ENCODE measurements at places on chromosomes 1 and 21.

- DNase-seq = no peak
Observed at GRCh38 chr21:35705888-35706287, 354.4 kb downstream of the SETD4 start.

GRCh38 chr1:219900201-219900600 is 28.2 kb downstream of the SLC30A10 start:
- DNase-seq = no peak

- no peak for DNase-seq
Observed at GRCh38 chr1:43520100-43520778, 10.4 kb upstream of the PTPRF start.

GRCh38 chr1:219352961-219353651 is 179.4 kb downstream of the LYPLAL1 start:
- DNase-seq = no peak

- no peak for DNase-seq
Observed at GRCh38 chr1:228399531-228400236, 7.0 kb downstream of the TRIM11 start.

GRCh38 chr1:147598621-147599361 is 57.5 kb downstream of the BCL9 start:
- peak; percentile 8 for DNase-seq

DNA sequence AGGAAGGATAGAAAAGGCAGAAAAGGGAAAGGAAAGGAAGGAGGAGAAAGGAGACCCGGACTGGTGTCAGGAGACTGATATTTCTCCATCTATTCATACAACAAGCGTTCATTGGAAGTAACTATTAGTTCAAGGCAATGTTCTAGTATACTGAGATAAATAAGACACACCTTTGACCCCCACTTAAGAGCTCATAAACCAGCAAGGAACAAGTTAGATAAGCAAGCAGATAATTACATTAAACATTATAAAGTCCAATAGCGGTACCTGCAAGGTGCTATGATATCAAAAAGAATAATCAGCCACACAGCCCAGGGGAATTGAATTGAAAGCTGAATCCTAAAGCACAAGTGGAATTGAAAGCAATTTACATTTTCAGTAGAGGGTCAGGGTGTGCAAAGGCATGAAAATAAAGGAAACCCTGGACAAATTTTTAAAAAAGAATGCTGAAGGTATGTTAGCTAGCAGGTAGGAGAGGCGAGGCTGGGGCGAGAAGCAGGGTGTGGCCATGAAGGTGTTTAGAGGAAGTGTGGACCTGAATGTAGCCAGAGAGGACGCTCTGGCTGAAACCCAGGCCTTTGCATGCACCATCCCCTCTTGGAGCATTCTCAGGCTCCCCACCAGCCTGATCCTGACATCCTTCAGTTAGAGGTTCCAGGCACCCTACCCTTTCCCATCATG is 200.0 kb downstream of the SETD4 start:
- no peak for DNase-seq

GRCh38 chr1:187096689-187097088 is 267.9 kb downstream of the PLA2G4A start:
- no peak for DNase-seq

GRCh38 chr1:215786997-215787396 is 219.9 kb downstream of the KCTD3 start:
- DNase-seq = no peak

DNA sequence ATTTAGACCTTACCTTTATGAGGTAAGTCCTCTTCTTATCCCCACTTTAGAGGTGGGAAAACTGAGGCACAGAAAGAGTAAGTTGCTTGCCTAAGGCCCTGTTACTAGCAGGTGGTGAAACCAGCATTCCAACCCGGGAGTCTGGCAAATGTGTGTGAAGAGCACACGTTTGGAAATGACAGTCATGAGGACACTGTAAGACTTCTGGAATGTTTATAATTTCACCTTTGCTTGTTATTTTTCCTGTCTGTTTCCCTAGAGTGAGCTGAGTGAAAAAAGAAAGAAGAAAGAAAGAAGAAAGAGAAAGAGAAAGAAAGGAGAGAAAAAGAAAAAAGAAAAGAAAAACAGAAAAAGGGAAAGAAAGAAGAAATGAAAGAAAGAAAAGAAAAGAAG is 21.2 kb upstream of the LGALS8 start:
- no peak for DNase-seq

- DNase-seq = no peak
Observed at GRCh38 chr21:33058957-33059356, 11.0 kb upstream of the OLIG1 start.

DNA sequence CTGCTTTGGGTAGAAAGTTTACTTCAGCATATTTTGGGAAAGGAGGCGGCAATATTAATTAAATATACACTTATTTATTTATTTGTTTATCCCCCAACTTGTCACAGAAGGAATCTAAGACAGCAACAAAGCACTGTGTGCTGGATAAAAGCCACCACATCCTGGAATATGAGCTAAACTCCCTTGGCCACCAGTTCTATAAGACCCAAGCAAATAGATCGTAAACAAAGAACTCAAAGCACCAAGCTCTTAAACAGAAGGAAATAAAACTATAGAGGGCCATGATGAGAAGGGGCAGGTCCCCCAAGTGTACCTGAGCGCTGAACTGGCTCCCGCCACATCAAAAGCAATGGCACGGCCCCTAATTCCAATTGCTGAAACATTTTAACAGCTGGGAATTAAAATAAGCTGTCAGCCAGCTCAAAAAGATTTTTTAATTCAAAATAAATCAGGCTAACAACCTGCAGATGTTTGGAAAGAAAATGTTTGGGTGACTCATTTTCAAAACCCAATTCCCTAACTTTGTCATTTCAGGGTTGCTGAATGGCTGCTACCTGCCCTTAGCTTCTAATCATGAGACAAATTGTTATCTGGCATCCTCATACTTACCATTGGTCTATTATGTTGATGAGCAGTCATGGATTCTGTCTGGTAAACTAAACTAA is 127.1 kb downstream of the SLC30A10 start:
- DNase-seq = no peak

DNA sequence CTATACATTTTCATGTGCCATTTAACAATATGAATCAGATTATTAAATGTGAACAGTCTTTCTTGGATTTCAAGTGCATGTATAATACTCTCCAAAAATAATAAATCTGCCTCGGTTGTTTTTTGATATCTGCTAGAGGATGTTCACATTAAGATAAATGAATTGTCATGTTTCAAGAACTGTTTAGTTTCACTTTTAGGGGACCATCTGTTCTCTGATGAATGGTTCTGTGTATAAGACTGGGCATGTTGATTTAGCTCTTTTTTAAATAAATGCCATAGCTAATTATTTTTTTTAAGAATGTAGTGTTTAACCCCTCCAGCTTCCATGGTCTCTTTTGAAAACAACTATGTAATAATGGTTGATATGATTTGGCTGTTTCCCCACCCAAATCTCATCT is 1245.1 kb upstream of the ADGRL4 start:
- DNase-seq = no peak

GRCh38 chr1:50346621-50347020 is 76.6 kb downstream of the DMRTA2 start:
- no peak for DNase-seq

DNA sequence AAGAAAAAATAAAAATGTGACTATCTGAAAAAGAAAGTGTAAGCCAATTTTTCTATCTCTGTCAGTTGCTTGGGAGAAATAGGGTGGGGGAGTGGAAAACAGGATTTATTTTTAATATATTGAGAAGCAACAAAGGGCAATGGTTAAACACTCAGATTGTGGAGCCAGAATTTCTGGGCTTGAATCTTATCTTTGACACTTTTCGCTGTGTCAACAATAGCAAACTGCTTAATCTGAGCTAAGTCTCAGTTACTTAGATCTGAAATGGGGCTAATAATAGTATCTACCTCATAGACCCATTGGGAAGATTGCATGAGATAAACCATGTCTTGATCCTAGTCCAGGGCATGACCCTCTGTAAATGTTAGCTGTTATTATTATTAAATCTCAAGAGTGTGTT is 468.1 kb downstream of the ADGRL2 start:
- DNase-seq = no peak

- DNase-seq = peak; percentile 82
Observed at GRCh38 chr1:17168091-17168876, 36.6 kb upstream of the PADI1 start.

DNA sequence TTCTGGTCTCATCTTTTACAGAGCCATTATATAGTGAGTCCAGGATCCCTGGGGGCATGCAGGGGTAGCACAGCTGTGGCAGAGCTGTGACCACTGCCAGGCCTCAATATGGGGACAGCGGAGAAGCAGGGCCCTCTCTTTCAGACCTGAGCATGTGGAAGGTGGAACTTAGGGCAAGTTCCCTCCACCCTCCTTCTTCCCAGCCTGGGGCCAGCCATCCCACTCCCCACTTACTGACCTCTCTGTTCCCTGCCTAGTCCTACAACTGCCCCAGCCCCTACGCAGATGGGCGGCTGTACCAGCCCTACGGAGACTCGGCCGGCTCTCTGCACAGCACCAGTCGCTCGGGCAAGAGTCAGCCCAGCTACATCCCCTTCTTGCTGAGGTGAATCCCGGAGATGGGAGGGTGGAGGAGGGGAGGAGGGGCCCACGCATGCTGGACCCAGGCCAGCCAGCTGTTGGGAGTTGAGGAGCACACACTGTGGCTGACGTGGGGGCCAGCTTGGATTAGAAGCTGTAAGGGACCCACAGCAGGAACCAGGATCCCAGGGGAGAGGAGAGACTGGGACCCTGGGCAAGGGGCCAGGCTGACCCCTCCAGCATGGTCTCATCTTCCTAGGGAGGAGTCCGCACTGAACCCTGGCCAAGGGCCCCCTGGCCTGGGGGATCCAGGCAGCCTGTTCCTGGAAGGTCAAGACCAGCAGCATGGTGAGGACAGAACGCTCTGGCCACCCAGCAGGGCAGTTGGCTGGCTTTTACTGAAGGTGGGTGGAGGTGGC is 10.7 kb downstream of the PSRC1 start:
- no peak for DNase-seq

DNA sequence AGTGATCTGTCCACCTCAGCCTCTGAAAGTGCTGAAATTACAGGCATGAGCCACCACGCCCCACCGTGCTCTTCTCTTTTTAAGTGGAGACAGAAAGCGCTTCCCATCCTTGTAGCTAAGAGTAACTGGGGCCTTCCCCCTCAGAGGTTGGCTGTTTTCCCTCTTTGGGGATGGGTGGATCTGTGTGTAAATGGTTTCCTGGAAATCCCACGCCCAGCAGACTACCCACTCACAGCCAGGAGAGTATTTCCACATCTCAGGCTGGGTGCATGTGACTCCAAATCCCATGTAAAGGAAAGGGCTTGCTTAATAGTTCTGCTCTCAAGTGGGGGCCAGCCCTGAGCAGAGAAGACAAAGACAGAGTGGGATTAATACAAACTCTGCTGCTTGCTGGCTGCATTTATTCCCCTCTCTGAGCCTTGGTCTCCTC is 19.6 kb upstream of the TCEA3 start:
- DNase-seq = peak; percentile 36

DNA sequence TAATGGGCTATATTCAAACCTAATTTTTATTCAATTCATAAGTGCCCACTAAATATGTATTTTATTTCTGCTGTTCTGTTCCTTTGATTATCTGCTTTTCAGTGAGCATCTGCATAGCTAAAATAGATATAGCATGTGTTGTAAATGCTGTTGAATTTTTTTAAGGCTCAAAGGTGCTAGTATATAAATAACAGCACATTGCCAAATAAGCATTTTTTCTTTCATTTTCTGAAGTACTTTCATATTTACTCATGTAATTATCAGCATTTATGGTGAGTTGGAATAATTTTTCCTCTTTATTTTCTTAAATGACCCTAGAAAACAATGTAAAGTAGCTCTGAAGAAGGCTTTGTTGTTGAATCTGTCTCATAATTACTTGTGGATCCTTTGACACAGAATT is 69.6 kb upstream of the B3GALT2 start:
- no peak for DNase-seq

- no peak for DNase-seq
Observed at GRCh38 chr21:14876524-14876840, 188.3 kb downstream of the NRIP1 start.

- DNase-seq = peak; percentile 85
Observed at GRCh38 chr1:31715087-31715872, 11.5 kb upstream of the COL16A1 start.

- DNase-seq = no peak
Observed at GRCh38 chr1:206002160-206002559, 1.0 kb downstream of the RAB7B start.

DNA sequence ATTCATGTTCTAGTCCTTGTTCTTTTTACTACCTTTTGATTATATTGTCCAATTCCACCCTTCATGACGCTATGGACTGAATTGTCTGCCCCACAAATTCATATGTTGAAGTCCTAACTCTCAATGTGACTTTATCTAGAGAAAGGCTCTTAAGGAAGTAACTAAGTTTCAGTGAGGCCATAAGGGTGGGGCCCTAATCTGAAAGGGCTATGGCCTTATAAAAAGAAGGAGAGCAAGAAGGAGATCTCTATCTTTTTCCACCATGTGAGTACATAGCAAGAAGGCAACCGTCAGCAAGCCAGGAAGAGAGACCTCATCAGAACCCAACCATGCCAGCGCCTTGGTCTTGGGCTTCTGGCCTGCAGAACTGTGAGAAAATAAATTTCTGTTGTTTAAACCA is 95.9 kb downstream of the HIVEP3 start:
- no peak for DNase-seq

DNA sequence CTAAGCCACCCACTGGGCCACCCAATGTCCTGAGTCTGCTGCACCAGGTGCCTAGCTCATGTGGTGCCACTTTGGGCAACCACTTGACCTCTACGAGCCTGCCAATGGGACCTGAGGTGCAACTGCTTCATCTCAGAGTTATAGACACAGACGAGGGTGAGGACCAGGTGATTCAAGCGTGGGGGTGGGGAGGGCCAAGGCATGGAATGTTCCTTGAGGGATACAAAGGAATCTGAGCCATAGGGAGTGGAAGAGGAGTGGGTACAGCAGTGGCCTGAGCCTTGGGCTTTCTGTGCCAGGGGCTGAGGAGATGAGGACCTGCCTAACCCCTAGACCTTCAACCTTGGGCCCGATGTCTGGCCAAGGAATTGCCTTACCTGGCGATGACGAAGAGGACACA is 209.1 kb downstream of the GRIK3 start:
- DNase-seq = no peak

- peak; percentile 3 for DNase-seq
Observed at GRCh38 chr1:116066868-116067565, 44.2 kb upstream of the MAB21L3 start.
